ENCODE measurements at places on chromosomes 6 and 20. TPM values are rescaled to one million over a fixed set of nuclear protein-coding genes. Genes with fewer than 3 reads are reported as not detected.

DNA sequence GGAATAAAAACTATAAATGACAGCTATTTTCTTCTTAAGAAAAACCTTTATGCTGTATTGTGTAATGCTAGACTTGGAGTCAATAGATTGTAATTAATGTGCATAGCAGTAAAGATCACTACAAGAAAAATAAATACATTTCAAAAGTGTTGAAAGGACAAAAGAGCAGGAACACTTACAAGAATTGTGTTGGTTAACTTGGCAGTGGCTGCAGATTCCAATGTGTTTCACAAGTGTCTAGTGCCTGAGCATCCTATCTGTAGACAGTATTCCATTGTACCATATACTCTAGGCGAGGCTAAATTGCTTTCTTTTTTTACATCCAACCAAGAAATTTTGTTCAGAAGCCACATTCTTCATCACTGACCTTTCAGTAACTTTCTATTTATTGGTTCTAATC is 924.1 kb downstream of the EPHA7 start:
- DNase-seq = no peak

DNA sequence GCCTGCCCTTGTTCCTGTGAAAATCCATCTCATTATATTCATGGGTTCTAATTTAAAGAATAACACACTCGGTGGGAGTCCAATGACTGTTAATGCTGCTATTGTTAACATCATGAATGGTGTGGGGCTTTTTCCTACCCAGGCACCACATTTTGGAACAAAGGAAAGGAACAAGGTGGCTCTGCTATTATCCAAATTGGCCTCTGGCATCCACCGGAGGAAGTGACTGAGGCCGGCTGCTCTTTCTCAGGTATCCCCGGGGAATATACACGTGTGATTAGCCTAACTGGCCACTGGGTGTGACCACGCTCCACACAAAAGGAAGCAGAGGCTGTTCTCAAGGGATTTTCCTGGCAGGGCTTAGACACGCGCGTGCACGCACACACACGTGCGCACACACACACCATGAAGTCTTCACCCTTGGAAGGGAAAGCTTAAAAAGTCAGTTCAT is 601.2 kb upstream of the ARID1B start:
- DNase-seq = peak; percentile 47

GRCh38 chr6:161261325-161261724 is 12.5 kb downstream of the AGPAT4 start:
- DNase-seq = no peak

DNA sequence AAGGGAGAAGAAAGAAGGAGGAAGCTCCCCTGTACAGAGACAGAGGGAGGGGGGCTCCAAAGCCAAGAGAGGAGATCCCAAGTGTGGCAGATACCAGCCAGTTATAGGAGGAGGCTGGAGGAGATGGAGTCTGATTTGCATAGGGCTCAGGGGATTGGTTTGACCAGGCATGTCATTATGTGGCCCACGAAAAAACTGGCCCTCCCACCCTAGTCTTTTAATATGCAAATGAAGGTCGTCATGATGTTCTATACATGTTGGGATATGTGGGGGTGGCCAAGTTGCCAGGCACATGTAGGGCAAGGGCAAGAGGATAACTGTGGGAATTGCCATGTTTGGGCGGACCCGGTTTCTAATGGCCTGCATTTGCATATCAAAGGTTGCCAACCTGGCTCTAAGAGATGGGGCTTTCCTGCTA is 17.6 kb upstream of the ZFP64 start:
- DNase-seq = no peak

DNA sequence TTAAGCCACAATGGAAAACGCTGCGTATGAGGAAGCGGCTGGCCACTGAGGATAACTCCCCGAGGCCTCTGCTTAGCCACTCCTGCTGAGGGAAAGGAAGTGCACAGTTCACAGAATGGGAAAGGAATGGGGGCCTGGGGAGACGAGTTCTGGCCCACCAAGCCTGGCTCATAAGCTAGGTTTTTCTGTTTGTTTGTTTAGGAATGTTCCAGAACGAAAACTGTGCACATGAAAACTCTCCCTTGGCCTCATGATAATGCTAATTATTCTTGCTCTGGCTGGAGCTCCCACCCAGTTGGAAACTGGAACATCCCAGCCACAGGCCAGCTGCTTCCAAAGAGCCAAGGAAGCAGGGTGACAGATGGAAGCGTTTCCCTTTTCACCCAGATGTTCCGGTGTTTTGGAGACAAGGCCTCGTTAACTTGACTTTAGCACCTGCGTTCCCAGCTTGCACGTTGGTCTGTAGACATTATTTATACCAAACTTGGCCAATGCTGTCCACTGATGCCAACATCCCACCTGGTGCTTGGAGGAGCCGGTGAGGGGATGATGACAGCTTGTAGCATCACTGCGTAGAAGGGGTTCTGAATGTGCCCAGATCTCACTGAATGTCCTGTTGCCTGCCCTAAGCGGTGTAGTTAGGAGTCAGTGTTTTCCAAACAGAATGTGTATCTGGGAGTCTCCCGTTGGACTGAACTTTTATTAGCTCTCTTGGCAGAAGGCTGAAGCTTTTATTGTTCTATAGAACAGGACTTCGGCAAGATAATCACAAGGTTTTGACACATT is 34.5 kb downstream of the APCDD1L start:
- no peak for DNase-seq

GRCh38 chr6:5723841-5724691 is 282.7 kb downstream of the NRN1 start:
- no peak for DNase-seq

DNA sequence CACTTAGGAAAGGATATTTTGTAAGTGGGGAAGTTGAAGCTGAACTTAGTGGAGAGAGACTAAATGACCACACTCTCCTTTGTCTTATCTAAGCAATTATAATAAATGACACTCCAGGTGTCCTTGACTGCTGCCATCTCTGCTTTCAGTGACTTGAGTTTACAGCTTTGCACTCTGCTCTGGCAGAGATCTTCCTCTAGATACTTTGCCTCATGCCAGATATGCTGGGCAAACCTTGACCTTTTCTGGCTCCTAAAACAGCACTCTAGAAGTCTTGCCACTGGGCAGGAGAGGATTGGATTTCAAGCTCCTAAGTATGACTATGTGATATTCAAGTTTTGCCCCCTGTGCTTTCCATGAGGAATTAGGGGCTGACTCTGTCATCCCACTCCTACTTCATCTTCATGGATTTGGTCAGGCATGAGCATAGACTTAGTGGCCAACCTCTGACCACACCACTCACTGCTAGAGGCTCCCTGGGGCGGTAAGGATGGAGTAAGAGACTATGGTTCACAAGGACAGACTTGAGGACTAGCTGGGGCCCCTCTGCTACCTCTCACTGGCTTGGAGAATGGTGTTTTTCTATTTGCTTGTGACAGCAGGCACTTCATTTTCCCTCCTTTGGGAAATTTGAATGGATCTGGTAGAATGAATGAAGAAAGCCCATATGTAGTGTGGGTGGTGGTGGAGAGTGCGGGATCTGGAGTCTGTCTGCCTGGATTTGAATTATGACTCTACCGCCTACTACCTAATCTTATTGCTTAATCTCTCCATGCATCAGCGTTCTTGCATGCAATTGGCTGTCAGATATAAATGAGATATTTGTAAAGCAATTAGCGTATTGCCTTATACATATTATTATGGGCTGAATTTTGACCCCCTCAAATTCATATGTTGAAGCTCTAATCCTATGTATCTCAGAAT is 191.4 kb downstream of the REV3L start:
- no peak for DNase-seq

DNA sequence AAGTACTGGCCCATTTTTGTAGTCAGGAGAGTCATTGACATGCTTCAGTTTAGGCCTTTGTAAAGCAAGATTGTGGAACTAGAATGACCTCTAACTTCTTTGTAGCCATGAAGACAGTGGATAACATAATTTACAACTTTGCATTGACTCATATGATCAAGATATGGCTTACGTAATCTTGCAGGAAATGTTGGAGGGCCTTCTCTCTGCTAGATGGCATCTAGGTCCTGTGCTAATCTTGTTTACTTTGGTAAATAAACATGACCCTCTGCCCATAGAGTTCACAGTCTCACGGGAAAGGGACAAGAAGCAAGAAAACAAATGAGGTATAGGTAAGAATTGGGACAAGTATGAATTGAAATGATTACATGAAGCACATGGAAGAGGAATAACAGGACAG is 355.2 kb upstream of the ARID1B start:
- DNase-seq = no peak

DNA sequence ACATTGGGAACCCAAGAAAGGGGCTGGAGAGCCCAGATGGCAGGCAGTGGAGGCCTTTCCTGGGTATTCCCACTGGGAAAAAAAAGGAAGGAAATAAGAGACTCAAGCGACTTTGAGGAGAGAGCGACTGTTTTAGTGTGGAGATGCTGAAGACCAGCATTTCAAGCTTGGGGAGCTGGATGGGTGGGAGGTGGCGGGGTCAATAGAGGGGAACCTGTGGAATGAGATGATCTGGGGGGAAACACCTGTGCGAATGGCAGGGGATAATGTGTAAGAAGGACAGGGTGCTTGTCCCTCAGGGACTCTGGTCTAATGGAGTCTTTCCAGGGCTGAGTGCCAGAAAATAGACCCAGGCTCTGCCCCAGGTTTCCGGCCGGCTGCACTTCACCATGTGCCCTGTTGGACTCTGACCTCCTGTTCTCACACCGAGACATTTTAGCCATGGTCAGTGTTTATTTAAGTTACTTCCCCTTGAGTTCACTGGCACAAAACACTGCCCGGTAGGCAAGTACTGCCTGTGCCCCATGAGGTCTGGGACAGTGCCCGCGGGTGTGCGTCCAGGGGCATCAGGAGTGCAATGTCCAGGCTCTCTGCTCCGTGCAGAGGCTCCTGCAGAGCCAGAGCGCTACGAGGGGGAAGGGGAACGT is 50.4 kb upstream of the NKX2-2 start:
- DNase-seq = no peak

- DNase-seq = no peak
These were observed 176.4 kb upstream of the CST7 start for GRCh38 chr20:24772667-24773066.

- no peak for DNase-seq
These were observed 76.5 kb downstream of the SPTLC3 start for GRCh38 chr20:13085275-13085674.

DNA sequence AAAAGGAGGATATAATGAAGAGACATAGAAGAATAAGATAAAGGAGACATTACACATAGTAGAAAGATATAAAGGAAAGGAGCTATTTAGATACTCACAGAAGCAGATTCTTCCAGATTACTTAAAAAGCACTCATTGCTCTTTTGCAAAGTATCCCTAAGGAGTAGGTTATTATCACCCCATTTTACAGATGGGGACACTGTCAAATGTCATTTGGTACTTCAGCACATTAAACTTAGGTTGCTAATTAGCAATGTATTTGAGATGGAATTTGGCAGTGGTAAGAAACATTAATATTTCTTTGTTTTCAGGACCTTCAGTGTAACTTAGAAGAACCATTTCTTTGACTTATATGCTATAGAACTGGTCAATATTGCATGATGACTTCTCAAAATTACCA is 11.9 kb upstream of the HIVEP1 start:
- DNase-seq = no peak

GRCh38 chr20:32779500-32780211 is 17.5 kb downstream of the DNMT3B start:
- DNase-seq = no peak

DNA sequence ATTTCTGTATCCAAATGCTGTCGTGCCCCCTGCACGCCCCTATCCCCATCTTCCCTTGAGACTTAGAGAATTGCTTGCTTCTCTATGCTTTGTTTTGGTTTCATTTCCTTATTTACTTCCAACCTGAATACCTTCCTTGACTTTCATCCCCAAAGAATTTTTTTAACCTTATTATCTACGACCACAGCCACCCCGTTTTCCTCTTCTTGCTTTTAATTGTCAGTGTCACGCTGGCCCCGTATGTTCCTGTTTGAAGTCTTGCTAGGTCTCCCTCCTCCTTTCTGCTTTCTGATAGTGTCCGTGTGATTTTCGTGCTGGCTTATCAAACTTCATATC is 40.1 kb downstream of the RNF217 start:
- DNase-seq = no peak

- no peak for DNase-seq
These were observed 2.4 kb upstream of the CST3 start for GRCh38 chr20:23640018-23640601.

DNA sequence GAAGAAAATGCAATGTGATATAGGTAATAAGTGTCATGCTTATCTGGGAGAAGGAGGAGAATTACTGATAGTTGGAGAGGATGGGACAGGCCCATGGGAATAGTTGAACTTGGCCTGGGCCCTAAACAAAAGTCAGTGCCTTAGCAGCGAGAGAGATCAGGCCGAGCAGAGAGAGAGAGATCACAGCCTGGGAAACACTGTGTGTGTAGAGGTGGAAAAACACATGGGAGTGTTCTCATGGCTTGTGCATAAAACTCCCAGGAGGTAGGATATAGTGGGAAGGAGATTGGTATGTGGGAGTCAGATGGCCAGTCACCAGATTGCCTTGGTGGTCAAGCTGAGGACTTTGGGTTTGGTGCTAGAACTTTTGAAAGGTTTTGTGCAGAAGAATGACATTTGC is 47.6 kb downstream of the FIG4 start:
- no peak for DNase-seq

- no peak for DNase-seq
These were observed 59.0 kb upstream of the THEMIS start for GRCh38 chr6:127959869-127960268.

DNA sequence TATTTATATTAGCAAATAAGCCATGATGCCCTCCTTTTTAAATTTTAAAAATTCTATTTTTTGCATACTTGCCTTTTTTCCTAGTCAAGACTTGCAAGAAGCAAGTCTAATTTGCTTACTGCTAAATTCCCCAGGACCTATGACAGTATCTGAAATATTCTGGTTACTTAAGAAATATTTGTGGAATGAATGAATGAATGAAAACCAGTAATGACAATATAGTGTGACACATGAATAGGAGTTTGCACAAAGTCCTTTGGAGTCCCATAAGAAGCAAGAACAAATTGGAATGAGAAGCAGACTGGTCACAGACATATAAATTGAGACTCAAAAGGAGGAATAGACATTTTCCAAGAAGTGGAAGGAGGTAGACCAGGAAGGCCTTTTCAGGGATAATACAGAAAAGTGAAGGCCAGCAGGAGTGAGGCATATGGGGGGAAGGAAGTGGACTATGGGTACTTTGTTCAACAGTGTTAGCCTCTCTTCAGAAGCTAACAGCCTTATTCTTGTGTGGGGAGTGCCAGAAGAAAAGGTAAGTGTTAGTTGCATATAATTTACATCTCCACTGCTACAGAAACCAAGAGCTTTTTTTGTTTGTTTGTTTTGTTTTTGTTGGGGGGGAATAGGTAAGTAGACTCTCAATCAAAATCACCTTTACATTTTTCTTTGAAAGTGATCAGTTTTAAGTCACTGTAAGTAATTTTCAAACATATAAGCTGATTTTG is 93.6 kb upstream of the FAM184A start:
- no peak for DNase-seq

Gene VSTM2L
- 0.57 TPM for total RNA-seq

Gene LAMA4
- total RNA-seq = 29.4 TPM

Gene FAM209B
- not detected for total RNA-seq

Gene GMNN
- 18.5 TPM for total RNA-seq

Gene TMEM74B
- 87.6 TPM for total RNA-seq

Gene CST11
- not detected for total RNA-seq

Gene MCCD1
- total RNA-seq = not detected

Gene LAMA5
- total RNA-seq = 328 TPM

Gene SS18L1
- total RNA-seq = 14.9 TPM

Gene B3GAT2
- not detected for total RNA-seq
